ENCODE measurements at places on chromosomes 3 and 15.

DNA sequence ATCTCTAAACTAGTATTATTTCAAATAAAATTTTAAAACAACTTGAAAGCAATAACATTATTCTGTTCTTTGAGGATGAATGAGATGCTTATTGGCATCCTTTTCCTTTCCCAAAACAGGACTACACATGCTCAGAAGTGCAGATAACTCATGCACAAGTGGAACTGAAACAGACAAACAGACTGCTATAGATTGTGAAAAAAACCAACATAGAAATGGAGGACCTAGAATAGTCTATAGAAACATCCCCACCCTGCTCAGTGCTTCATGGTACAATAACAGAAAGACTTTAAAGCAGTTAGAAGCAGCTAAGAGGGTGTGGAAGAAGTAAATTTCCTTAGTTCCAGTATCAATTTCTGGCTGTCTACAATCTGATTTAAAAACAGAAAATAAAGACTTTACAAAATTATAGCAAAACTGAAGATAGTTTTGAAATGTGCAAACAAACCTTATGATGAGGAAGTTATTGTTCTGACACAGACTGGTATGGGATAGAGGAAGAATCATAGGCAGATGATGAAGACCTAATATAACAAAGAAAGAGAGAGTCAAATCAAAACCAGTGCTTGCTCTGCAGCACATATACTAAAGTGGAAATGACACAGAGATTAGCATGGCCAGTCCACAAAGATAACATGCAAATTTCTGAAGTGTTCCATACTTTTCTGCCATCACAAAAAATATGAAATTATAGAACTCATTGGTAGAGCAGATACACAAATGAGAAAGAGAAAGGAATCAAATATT is 1025.4 kb downstream of the SQOR start:
- DNase-seq: no peak

GRCh38 chr3:151011427-151011826 is 38.9 kb upstream of the CLRN1 start:
- DNase-seq: no peak

GRCh38 chr3:42509111-42509510 is 6.7 kb downstream of the VIPR1 start:
- no peak for DNase-seq

DNA sequence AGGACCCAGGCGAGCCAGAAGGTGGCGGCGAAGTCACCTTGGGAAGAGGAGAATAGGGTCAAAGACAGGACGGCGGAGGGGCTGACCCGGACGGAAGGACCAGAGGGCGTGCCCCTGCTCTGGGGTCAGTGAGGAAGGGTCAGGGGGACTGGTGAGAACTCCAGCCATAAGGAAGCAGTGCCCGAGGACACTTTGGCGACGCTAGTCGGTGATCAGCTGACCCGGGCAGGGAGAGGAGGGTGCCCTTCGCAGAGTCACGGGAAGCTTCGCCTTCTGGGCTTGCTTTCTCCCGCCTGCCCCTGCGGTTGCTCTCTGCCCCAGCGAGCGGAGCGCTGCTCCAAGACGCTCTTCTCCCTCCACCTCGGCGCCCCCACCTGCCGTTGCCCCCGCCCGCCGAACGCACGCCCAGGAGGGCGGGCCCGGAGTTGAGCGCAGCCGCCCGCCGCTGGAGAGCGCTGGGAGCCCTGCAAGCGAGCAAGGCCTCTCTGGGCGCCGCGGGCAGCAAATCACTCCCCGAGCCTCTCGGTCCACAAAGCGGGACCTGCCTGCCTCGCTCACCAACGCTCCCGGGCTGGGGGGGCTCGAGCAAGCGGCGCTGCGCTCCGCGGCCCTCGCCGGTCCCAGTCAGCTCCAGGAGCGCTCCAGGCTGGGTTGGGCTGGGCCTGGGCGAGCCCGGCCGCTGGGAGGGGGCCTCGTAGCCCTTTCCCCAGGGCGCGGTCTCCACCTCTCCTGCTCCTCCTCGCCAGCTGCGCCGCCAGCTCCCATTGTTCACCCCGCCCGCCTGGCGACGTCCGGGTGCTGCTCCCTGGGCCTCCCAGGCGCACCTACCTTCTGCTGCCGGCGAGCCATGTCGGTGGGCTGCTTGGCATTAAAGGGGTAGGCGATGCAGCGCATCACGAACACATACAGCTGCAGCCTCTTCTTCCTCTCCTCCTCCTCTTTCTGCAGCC is 1.2 kb downstream of the CADPS start:
- DNase-seq: peak; percentile 77

DNA sequence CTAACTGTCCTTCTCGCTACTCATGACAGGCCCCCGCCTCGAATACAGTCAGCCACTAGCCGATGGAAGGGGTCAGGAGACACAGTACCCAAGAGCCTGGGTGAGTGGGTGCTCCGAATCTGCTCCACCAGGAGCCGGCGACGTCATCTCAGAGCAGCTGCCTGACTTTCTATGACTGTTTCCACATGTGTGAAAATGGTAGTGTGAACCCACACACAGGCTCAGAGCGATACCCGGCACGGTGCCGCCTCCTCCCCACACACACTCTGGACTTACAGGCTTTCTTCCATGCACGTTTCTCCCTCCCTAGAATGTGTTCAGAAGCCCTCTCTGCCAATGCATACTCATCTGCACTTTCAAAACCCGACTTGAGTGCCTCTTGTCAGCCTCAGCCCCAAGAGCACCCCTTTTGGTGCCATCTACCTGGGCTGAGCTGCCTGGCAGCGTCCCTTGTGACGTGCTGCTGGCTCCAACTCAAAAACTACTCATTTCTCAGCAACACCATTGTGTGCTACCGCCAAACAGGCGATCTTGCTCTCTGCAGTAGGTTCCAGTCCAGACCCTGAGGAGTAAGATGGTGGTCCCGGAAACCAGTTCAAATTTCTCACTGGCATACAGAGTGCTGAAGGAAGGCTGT is 29.7 kb downstream of the VGLL4 start:
- peak; percentile 31 for DNase-seq
